OCI-M1 (cell line): ENCODE measurements at places on chromosomes 6 and 20.
A peak's percentile ranks its signal among the peaks of the same experiment; 100 is the strongest.

GRCh38 chr6:46790355-46790874 lies 2.8 kb upstream of the MEP1A start:
- no peak for DNase-seq

DNA sequence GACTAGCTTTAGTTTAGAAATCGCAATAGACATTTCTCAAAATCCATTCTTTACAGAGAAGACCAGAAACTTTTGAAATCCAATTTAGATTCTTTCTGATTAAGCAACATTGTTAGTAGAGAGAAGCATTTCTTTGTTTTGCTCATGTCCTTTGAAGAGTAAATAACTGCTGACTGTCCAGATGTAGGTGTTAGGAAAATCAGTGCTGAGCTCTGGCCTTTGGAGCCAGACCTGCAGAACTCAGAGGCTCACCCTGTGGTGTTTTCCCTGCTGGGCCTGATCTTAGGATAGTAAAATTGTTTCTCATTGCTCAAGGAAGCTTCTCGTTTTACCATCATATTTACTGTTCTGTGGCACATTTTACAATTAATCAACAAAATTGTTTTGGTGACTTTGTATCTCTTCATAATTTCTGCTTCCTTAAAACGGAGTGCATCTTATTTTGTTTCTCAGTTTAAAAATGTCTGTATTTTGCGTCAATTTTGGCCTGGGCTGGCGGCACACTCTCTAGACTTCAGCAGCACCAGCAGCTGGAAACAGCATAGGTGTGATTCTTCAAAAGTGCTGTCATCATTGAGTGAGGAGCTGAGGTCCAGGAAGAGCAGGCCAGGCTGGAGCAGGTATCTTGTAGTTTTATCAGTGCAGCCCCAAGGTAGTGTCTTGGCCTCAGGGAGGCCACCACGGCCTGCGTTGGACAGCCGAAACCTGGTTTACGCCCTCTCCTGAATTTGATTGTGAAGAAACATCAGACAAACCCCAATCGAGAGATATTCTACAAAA lies 8.3 kb upstream of the ZDHHC14 start:
- DNase-seq: no peak

- DNase-seq: no peak
Observed at GRCh38 chr6:40630488-40630887, 43.3 kb upstream of the LRFN2 start.

DNA sequence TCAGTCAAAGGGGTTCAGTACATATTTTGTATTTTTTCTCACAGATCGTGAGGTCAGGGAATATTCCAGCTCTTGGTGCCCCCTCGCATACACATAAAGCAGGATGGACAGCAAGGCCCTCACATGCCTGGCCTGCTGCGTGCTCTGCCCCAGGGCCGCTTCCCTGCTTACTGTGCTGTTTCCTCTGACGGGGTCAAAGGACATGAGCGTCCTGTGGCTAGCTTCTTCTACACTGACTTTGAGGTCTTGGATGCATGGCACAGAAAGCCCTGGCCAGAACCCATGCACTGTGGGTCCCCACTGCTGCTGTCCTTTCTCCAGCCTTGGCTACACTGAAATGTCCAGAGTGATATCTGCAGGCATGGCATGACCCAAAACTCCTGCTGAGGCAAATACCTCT lies 92.5 kb upstream of the GGTLC1 start:
- DNase-seq: no peak

- DNase-seq: no peak
Observed at GRCh38 chr20:25584905-25585704, at the start of gene NINL. NINL (minus strand) TSS chr20:25585531; CDS start chr20:25526587, 58,944 bp downstream.

DNA sequence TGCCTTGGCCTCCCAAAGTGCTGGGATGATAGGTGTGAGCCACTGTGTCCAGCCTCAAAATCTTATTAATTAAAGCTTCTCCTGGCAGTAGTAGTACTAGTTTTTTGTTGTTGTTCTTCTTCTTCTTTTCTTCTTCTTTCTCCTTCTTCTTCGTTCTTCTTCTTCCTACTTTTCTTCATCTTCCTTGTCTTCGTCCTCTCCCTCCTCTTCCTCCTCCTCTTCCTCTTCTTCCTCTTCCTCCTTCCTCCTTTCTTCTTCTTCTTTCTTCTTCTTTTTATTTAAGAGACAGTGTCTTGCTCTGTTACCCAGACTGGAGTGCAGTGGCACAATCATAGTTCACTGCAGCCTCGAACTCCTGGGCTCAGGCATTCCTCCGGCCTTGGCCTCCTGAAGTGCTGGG lies 17.2 kb upstream of the DEK start:
- DNase-seq: no peak

- DNase-seq: peak; percentile 30
Observed at GRCh38 chr20:59031564-59032022, 542 bp downstream of the ATP5F1E start.

- DNase-seq: peak; percentile 73
Observed at GRCh38 chr20:44092551-44093248, 94.3 kb downstream of the JPH2 start.
